ENCODE measurements at places on chromosomes 1 and 21.

GRCh38 chr1:117930173-117930447 lies 571 bp downstream of the WDR3 start:
- no peak for DNase-seq

DNA sequence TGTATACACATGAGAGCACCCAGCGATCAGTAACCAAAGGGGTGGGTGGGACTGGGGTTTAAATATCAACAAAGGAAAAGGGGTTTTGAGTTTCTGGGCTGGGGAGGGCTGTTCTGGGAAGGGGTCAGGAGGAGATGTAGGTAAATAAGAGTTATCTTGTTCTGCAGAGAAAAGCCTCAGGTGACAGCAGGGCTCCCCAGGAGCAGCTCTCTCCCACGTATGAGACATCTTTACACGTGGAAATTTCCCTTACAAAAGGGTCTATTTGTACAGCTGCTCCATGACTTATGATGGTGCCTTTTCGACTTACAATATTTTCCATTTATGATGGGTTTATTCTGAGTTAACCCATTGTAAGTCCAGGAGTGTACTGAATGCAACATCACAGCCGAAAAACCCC lies 16.3 kb upstream of the PADI2 start:
- no peak for DNase-seq

- DNase-seq, result no peak
These were observed 806.4 kb downstream of the USP25 start for GRCh38 chr21:16536140-16536539.

GRCh38 chr1:227938276-227938675 lies 9.5 kb downstream of the WNT9A start:
- DNase-seq, result no peak

- DNase-seq, result no peak
These were observed 3.0 kb upstream of the KRTAP15-1 start for GRCh38 chr21:30437010-30437565.

- no peak for DNase-seq
These were observed 144.5 kb downstream of the SLC45A1 start for GRCh38 chr1:8462371-8462892.

- DNase-seq, result no peak
These were observed 1.2 kb upstream of the FHAD1 start for GRCh38 chr1:15245593-15246360.

DNA sequence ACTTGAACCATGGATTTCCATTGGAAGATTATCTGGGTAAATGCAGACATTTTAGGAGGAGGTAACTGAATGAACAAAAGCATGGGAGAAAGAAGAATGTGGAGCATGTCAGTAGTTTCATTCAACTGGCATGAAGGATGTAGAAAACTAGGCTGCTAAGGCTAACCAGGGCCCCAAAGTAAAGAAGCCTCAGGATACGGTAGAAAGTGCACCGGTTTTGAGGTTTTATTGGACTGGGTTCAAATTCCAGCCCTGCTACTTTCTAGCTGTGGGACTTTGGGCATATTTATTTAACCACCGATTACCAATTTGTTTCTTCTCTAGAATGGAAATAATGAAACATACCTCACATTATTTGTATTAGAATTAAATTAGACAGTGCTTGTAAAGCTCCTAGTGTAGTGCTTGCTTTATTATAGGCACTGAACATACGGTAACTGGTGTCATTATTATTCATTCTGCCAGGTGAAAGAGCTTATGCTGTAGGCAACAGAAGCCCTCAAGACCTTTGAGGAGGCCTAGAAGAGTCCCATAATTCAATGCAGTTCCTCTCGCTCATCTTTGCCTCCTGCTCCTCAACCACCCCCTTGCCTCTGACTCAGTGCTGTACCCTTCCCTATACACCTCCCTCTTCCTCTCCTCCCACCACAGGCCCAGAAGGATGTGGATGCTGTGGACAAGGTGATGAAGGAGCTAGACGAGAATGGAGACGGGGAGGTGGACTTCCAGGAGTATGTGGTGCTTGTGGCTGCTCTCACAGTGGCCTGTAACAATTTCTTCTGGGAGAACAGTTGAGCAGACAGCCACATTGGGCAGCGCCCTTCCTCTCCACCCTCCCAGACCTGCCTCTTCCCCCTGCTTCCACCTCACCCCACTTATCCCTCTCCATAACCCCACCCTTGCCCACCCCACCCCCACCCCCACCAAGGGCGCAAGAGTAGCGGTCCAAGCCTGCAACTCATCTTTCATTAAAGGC lies 2.5 kb upstream of the CHTOP start:
- DNase-seq, result no peak

DNA sequence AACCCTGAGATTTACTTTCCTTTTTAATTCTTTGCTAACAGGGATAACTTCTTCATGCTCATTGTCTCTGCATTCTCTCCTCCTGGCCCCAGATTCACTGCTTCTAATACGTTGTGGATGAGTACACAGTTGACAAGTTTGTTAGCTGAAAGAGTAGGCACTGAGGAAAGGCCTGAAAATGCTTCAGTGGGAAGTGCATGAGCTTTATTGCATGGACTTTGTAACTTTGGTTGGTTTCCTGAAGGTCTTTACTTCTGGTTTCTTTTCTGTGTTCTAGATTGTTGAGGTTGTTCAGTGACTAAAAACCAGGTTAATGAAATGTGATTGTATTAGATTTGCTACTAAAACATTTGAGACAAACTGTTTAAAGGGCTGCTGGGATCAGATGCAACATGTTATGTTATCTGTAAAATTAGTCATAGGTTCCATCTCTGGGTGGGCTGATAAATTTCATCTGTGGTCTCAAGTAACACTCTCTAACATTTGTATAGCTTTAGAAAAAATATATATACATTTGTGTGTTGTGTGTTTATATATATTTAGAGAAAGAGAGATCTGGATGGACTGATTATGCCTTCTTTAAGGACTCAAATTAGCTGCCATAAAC lies 19.1 kb downstream of the LRIG2 start:
- DNase-seq, result no peak

DNA sequence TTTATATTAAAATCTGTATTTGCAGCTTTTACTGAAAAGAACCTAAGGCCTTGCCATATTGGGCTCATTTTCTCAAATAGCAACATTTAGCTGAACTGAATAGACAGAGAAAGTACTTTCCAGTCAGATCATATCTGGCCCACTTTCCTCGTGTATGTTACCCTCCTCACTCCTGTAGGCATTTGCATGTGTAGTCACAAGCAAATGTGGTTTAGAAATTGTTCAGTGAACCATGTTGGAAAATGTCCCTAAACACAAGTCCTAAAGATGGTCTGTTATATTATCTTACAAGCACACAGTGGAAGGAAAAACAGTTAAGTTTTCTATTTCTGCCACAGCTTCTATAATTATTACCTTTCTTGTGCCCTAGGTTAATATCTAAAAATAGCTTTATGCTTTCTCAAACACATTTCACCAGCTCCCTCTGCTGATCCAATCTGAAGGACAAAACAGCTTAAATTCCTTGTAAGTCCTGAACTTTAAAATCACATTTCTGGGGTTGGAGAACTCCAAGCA lies 606 bp upstream of the FMO4 start:
- DNase-seq, result no peak

- DNase-seq, result no peak
These were observed 15.3 kb upstream of the RNF187 start for GRCh38 chr1:228471762-228472398.

GRCh38 chr1:153587314-153587713 lies 21.7 kb upstream of the S100A2 start:
- no peak for DNase-seq

Data from stimulated activated CD4-positive, alpha-beta T cell treated with anti-CD3 and anti-CD28 coated beads, Interleukin-1b, Interleukin-23, amount 100 ng/mL, for 1 hour (primary cell).